ENCODE measurements at places on chromosomes 1 and 21. TPM values are rescaled to one million over a fixed set of nuclear protein-coding genes. Genes with fewer than 3 reads are reported as not detected.

GRCh38 chr1:19049128-19049768 lies 92.8 kb upstream of the IFFO2 start:
- no peak for DNase-seq

GRCh38 chr1:213783893-213784292 lies 203.9 kb upstream of the PROX1 start:
- DNase-seq = no peak

- peak; percentile 43 for DNase-seq
These were observed 455.5 kb upstream of the ADAMTS5 start for GRCh38 chr21:27422435-27422834.

DNA sequence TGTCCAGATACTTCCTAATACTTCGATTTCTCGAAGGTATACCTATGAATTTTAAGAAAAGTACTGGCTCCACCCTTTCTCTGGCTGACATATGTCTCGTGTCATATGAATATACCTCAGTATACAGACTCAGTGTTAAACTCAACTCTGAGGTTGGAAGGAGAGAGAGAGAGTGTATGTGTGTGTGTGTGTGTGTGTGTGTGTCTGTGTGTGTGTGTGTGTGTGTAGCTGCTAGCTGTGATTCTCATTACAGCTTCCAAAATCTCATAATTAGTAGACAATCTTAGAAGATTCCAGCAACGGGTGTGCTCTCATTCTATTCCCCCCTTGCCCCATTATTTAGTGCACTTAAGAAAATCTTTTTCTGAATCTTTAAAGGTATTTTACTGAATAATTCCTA lies 380.3 kb upstream of the B3GALT2 start:
- DNase-seq = no peak

The MCOLN2 gene
- total RNA-seq = 2.3 TPM

The OPRD1 gene
- not detected for total RNA-seq

GRCh38 chr1:24226749-24227148 lies 39.7 kb upstream of the IFNLR1 start:
- DNase-seq = no peak

DNA sequence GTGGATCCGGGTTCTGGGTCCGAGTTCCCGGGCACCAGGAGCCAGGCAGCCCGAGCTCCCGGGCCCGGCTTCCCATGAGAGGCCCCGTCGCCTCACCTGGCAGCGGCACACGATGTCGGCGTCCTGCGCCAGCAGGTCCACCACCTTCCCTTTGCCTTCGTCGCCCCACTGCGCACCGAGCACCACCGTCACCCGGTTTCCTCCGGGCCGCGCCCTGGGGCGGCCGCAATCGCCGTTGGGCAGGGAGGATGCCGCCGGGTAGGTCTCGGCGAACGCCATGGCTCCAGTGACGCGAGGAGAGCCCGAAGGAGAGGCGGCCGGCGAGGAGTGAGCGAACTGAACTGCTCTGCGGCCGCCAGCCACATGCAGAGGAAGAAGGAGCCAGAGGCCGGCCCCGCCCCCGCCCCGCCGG lies at the start of gene ADSS2:
Gene ADSS2 (minus strand): TSS at position 371 of the 412 bp plus-strand sequence. CDS start 92 bp downstream, at position 279.
- no peak for DNase-seq

DNA sequence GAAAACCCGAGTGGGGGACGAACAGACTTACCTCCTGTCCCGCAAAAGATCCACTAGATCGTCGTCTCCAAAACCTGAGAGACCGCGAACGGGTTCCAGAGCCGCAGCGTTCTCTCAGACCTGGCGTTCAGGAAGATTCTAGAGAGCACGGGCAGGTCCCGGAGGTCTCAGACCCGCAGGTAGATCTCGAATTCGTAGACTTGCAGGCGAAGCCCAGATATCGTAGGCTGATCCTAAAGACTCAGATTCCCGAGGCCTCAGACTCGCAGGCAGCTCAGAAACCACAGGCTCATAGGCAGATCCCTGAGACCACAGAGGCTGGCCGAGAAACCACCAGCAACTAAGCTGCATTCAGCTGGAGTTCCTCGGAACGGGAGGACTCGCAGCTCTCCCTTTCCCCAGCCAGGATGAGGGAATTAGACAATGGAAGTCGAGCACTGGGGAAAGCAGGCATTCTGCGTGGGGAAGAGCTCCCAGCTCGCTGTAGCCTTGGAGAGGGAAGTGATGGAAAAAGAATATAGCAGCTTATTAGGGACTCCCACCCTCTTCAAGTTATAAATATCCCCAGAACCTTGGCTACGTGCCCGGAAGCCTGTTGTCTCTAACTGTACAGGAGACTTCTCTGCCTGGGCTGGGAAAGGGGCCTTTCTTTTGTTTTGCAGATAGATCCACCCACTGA lies at the start of gene ZNF436:
Gene ZNF436 (minus strand): TSS at position 502 of the 679 bp plus-strand sequence. CDS start 1,831 bp downstream, outside the sequence.
- DNase-seq = peak; percentile 77

DNA sequence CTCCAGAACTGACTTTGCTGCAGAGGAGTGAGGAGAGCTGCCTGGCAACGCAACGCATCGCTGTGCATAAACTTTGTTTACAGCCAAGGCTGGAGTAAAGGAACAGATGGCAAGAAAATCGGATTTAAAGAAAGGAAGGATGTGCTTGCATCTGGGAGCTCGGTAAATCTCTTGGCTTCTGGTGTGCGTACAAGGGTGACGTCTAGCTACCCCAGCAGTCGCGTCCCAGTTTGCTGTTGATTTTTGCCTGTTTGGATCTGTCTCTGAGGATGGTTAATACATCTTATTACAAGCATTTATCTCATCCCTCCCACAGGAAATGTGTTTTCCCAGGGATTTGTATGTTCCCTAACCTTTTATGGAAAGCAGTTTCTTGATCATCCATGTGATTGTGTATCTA lies 73.3 kb upstream of the RALGPS2 start:
- DNase-seq = no peak

The S100A7A gene
- total RNA-seq = not detected

- no peak for DNase-seq
These were observed 20.6 kb downstream of the CSF1 start for GRCh38 chr1:109931189-109931731.

- no peak for DNase-seq
These were observed 8.9 kb downstream of the RBM15 start for GRCh38 chr1:110348050-110348449.

DNA sequence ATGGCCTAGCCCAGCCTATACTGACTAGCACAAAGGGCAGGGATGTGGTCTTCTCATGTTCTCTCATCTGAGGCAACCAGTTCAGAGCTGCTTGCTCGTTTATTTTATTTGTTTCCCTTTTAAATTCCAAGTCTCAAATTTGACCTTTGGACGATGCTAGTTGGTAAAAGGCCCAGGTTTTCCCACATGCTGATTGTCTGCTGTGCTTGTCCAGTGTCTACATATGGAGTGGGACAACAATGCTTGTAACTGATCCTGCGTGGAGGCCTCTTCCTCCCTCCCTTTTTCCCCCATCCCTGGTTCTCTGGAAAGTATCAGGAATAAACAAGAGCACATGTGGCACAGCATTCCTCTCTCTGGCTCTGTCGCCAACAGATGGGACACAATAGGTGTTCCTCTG lies 34.0 kb upstream of the BEND5 start:
- no peak for DNase-seq

The RNF11 gene
- total RNA-seq = 115 TPM

DNA sequence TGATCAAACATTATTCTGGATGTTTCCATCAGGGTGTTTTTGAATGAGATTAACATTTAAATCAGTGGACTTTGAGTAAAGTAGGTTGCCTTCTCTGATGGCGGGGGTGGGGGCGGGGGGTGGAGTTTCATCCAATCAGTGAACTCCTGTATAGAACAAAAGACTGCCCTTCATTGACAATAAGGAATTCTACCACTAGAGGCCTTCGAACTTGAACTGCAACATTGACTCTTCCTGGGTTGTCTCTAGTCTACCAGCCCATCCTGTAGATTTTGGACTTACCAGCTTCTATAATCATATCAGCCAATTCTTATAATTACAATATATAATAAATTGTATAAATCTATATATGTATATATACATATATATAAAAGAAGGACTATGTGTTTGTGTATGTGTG lies 520.4 kb upstream of the CXADR start:
- no peak for DNase-seq

The TPTE gene
- 3.7 TPM for total RNA-seq

The GBP4 gene
- total RNA-seq = 1.0 TPM

The PDZK1 gene
- not detected for total RNA-seq

DNA sequence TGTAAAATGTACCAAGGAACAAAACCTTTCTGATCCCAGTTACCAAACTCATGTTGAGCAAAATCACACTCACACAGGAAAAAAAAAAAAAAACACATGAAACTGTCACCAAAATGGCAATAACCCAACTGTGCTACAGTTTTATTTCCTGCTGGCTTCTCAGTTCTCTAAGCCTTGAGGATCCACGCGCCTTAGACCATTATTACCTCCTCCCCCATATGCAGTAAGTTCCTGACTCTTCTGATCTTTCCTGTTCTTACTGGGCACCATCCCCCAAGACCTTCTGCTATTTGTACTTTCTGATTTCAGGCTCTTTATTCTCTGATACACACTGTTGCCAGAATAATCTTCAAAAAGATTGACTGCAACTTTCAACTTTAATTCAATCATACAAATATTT lies 79.6 kb downstream of the SLC45A1 start:
- DNase-seq = no peak

DNA sequence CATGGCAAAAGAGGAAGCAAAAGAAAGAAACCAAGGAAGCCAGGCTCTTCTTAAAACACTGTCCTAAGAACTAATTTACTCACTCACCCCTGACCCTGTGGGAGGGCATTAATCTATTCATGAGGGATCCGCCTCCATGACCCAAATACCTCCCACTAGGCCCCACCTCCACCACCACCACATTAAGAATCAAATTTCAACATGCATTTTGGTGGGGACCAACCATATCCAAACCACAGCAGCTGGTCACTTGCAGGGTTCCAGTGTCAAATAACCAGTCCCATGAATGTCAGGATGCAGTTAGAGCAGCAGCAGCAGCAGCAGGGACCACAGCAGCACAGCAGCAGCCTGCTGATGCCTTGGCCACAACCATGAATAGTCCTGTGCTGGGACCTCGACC lies 83.8 kb downstream of the ZC3H11B start:
- peak; percentile 65 for DNase-seq

The CYB561D1 gene
- 7.9 TPM for total RNA-seq

GRCh38 chr1:210698661-210699060 lies 370.0 kb downstream of the HHAT start:
- no peak for DNase-seq

The SPRR3 gene
- not detected for total RNA-seq

GRCh38 chr1:29254346-29254745 lies 18.0 kb downstream of the PTPRU start:
- DNase-seq = no peak

The CSMD2 gene
- total RNA-seq = not detected

DNA sequence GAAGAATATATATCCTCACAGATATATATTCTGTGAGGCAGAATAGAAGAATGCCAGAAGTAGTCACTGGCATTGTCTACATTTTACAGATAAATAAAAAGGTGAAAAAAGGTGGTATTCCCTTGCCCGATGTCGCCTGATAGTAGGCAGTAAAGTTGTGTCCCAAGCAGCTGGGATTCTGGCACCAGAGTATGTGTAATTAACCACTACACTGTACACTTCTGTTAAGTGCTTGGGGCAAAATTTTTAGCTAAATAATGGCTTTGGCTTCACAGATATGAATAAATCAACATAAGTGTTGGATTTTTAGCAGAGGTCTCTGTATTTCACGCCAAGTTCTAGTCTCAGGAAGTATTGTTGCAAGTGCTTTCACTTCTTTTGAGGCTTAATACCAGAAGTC lies 13.3 kb upstream of the CASQ2 start:
- DNase-seq = no peak

The NECTIN4 gene
- total RNA-seq = not detected

The SLC9A1 gene
- 5.2 TPM for total RNA-seq

The NES gene
- total RNA-seq = 0.48 TPM

The RGS13 gene
- not detected for total RNA-seq

The RIPPLY3 gene
- not detected for total RNA-seq

The SLC22A15 gene
- 0.60 TPM for total RNA-seq

DNA sequence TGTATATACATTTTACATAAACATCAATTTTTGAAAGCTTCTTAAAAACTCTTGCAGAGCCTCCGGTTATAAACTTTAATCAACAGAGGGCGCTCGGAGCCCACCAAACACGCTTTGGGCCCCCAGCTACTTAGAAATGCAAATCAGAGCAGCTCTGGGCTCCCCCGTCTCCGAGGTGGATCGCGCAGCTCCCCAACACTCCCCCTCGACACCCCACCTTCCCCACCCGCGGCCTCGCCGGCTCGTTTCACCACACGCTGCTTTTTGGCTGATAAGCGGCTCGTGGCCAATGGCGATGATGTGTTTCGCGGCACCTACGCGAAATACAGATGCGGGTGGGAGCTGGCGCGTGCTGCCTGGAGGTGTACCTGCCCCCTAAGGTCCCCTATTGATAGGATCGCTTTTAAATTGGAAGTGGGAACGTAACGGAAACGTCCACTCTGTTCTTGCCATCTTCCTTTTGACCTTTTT lies 1.7 kb upstream of the KIF26B start:
- peak; percentile 69 for DNase-seq

DNA sequence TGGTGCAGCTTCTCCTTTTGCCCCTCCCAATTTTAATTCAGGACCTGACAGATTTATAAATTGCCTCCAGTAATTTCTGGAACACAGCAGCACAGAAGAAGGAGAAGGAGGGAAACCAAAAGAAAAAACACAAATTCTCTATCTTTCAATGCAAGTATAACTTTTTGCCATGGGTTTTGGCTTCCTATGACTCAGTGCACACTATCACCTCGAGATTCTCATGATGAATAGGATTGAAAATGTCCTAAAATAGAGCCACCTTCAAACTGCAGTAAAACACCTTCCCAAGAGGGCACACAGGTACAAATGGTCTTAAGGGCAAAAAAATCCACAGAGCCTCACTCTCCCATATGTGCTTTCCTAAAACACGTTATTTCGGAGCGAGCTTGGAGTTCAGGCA lies 113.6 kb downstream of the HLCS start:
- no peak for DNase-seq

The SH3GLB1 gene
- total RNA-seq = 13.5 TPM

GRCh38 chr1:154940213-154940560 lies 3.7 kb upstream of the PMVK start:
- DNase-seq = no peak

GRCh38 chr1:10866321-10867093 lies 70.1 kb upstream of the CASZ1 start:
- DNase-seq = no peak

- DNase-seq = no peak
These were observed 82.3 kb downstream of the FCRL5 start for GRCh38 chr1:157469752-157470675.
